ENCODE measurements at places on chromosomes 3 and 15.

DNA sequence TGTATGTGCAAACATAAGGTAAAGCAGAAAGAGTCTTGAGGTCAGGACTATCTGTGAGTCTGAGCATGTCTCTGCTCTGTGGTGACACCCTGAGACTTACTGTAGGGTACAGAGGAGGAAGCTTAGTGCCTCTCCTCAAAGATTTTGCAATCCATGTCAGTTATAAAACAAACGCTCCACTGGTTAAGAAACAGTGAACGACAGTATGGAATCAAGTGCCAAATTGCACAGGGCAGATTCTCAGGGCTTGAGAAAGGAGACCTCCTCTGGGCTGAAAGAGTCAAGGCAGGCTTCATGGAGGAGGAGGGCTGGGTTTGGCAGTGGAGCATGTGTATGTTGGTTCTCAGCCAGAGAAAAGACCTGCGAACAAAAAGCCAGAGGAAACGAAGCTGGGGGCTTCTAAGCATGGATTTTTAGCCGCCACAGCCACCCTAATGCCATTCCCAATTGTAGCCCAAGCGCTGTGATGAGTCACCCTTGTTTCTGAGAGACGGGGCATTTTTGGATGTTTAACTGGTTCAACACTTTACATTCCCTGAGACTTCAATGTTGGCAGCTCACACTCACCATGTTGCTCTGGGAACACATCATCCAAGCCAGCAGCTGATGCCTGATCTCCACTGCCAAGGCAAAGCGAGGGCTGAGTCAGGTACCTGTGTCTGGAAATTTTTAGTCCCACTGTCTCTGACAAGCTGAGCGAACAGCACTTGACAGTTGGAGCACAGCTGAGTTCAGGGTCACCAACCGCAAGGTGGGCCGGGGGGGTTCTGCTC is 3.4 kb upstream of the DGKG start:
- DNase-seq, result no peak

DNA sequence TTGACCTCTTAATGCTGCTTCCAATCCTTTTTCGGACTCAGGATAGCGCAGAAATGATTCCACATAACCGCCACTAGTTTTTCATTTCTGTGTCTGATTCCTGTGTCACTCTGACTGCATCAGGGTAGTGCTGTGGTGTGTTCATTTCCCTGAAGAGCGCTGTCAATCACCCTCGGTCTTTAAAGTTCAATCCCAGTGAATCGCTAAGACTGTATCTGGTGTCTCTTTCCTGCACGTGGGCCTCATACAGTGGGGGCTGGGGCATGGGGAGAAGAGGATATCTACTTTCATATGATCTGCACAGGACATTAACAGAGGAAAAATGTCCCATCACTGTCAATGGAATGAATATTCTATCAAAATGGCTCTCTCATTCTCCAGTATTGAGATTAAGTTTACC is 32.9 kb upstream of the BNIP2 start:
- DNase-seq, result no peak

GRCh38 chr3:15440891-15441290 is 13.5 kb downstream of the EAF1 start:
- DNase-seq, result no peak

- no peak for DNase-seq
Observed at GRCh38 chr15:63758341-63758740, 75.4 kb downstream of the HERC1 start.

GRCh38 chr15:87618203-87618725 is 638.3 kb downstream of the NTRK3 start:
- DNase-seq, result no peak

GRCh38 chr3:155639462-155640055 is 105.3 kb downstream of the PLCH1 start:
- DNase-seq, result no peak

DNA sequence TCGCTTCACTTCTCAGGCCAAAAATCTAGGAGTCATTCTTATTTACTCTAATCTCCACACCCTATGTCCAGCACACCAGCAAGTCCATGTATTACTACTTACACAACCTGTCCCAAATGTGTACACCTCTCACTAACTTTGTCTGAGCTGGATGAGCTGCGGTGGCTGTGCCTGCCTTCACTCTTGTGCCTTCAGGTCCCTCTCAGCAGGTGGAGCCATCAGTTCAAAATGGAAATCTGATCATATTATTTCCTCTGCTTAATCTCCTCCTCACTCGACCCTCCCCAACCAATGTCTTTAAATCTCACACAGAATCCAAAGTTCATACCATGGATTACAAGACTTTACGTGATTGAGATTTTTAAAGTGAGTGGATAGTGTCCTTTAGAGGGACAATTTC is 82.8 kb downstream of the SSR3 start:
- DNase-seq, result no peak

DNA sequence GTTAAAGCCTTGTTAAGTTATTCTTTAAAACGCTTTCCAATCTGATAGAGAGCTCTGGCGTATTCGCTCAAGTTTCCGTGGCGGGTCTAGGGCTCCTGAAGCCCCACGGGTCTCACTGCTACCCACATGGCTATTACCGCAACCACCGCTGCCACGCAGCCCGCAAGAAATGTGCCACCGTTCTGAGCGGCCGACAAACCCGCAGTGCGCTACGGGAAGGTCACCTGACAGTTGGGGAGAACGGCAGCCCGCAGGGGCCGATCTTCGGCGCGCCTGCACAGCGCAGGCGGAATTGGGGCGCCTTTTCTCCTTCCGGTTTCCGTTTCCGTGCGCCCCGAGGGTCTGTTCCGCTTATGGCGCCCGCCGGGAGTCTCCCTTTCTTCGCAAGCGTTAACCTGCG is 76.6 kb upstream of the SNRPN start:
- DNase-seq, result no peak

DNA sequence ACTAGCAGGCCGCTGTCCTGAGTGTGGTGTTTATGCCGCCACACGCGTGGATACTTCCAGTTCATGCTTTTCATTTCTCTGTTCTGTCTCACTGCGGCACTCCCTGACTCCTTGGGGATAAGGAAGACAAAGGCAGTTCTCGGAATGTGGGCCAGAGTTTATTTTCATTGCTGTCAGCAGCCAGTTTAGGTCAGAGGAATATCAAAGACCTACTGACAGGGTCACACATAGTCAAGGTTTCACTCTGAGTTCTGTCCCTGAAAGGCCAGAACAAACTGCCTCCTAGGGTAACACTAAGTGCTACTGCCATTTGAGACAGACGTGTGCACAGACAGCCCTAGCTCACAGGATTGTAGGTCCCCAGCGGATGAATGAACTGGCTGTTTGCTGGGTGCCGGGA is 27.3 kb upstream of the SPTBN5 start:
- DNase-seq, result no peak

Data from stimulated activated CD8-positive, alpha-beta memory T cell treated with anti-CD3 and anti-CD28 coated beads, Interleukin-4, amount 100 ng/mL, for 1 hour (primary cell).